Esophagus squamous epithelium (tissue), 5 donors: ENCODE measurements at places on chromosomes 6 and 20.

DNA sequence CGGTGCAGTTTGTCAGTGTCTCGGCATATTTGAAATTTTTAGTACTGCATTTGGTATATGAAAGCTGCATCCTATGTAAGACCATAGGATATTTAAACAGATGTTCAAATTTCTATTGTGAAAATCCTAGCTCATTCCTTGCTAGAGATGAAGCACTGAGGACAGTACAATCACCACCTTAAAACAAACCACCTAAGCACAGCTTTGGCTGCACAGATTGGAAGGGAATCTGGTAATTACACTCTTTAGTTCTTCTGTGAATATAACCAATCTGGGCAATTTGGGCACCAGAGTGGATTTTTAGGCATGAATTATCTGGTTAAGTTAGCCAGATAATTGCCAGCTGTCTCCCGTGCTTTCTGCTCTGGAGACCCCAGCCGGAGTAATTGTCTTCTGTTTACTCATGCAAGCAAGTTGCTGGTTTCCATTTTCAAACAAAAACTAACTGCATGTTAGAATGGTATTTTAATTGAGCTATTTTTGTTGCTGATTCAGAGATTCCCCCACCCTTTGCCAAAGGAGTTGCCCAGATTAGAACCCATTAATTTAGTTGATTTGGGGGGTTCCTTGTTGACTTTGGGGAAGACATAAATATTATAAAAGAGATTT is 36.9 kb downstream of the E2F3 start:
- DNase-seq: no peak
- no peaks in the 10 kb centered on the region for H3K4me1 ChIP-seq
- H3K36me3 ChIP-seq: no peaks in the 10 kb centered on the region

GRCh38 chr20:45052698-45053429 is 48.1 kb downstream of the KCNS1 start:
- no peak overlapping the region for H3K4me3 ChIP-seq
- no peaks in the 10 kb centered on the region for H3K36me3 ChIP-seq
- no peaks in the 10 kb centered on the region for H3K4me1 ChIP-seq
- H3K27ac ChIP-seq: no peak overlapping the region
- no peaks in the 10 kb centered on the region for H3K27me3 ChIP-seq

DNA sequence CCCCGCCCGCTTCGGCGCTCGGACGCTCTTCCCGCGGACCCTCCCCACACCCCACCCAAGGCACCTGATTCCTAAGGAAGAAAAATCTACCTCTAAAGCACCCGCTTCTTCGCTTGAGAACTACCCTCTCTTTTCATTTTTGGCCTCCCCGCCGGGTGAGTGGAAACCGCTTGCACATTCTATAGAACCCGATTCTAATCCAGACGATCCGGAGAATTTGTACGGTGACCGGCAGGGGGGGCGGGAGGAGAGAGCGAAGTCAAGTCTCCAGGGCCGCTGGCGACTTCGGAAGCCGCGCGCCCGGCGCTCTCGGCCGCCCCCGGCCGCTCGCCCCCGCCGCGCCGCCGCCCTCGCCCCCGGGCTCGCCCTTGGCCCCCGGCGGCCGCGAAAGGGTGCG is at the start of gene RBM24:
Gene RBM24, plus strand, starts transcription at position 262 of the 397 bp plus-strand sequence. CDS start 221 bp downstream, outside the sequence.
- H3K27me3 ChIP-seq: no peaks in the 10 kb centered on the region
- peaks cover 34% of the 10 kb centered on the region for H3K4me1 ChIP-seq

DNA sequence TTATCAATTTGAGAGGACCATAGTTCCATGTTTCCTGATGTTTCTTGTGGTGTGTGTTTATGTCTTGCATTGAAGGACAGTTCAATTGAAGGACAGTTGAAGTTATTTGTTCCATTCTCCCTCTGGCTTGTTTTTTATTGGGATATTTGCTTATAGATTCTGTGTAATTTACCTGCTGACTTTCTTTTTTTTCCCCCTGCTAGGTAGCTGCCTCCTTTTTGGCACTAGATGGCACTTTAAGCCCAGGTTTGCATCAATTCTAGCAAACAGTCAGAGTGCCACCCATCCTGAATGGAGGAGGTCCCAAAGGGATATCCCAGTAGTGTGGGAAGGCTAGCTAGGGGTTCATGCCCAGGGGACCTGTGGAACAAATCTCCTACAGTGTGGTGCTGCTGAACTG is 78.1 kb downstream of the CFAP61 start:
- DNase-seq: no peak
- H3K36me3 ChIP-seq: no peaks in the 10 kb centered on the region
- no peak overlapping the region for H3K4me3 ChIP-seq
- no peaks in the 10 kb centered on the region for H3K4me1 ChIP-seq
- no peak overlapping the region for H3K27ac ChIP-seq

DNA sequence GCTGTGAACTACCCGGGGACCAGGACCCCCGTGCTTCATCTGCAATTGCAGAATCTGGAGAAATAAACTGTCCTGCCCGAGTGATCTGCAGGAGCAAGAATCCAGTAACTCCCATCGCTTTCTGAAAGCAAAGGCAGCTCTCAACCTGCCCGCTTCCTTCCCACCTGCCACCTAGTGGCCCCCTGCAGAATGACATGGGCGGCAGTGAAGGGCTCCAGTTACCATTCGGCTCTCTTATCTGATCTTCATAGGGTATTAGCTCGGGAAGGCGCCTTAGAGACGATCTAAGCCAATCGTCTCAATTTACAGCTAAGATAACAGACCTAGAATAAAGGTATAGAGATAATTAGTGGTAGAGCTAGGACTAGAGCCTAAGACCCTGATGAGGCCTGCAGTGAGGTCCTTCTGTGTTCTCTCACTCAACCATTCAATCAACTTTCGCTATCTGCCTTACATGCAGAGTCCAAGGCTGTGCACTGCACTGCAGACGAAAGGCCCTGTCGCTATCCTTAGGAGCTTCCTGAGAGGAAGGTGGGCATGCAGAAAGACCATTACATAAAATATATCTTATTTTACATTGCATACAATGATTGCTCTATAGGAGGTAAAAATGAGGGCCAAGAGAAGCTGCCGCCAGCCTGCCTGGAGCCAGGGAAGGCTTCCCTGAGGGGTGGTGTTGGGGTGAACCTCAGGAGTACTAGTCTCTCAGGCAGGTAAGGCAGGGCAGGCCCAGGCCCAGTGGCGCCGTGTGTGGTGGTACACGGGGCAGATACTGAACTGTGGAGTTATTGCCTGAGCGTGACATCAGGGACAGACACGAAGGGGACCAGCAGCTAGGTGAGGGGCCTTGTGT is 7.1 kb upstream of the PSMG4 start:
- H3K36me3 ChIP-seq: no peaks in the 10 kb centered on the region
- peak; percentile 14 for DNase-seq
- H3K4me1 ChIP-seq: peaks cover 32% of the 10 kb centered on the region

DNA sequence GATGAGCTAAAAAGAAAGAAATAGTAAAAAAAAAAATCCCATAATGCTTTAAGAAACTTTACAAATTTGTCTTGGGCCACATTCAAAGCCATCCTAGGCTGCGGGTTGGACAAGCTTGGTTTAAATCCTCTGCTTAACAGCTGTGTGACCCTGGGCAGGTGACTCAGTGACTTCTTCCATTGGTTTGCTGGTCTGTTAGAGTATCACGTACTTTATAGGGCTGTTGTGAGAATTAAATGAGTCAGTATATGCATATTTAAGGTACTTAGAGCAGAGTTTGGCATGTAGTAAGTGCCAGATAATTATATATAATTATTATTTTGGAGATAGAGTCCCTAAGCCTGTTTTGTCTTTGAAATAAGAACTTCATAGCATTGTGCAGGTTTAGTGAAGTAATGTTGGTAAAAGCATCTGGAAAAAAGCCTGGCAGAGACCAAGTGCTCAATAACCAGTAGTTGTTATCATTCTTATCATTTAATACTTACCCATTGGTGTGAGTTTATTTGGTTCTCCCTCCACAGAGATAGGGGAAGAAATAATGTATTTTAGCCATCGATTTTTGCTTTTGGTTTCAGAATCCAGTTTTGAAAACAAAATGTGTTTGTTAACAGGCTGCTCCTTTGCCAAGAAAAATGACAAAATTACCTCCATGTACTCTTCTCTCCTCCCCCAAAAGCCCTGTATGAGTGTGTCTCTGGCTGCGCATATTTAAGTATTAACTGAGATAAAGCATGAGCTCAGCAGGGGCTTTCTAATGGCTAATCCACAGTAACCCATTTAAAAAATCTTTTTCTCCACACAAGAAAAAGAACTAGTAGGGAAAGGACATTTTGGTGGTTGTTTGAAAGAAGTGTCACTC is 67.2 kb downstream of the FOXO3 start:
- no peak overlapping the region for H3K27ac ChIP-seq
- H3K36me3 ChIP-seq: no peaks in the 10 kb centered on the region
- peaks cover 93% of the 10 kb centered on the region for H3K4me1 ChIP-seq
- no peak overlapping the region for H3K4me3 ChIP-seq
- H3K27me3 ChIP-seq: no peaks in the 10 kb centered on the region

DNA sequence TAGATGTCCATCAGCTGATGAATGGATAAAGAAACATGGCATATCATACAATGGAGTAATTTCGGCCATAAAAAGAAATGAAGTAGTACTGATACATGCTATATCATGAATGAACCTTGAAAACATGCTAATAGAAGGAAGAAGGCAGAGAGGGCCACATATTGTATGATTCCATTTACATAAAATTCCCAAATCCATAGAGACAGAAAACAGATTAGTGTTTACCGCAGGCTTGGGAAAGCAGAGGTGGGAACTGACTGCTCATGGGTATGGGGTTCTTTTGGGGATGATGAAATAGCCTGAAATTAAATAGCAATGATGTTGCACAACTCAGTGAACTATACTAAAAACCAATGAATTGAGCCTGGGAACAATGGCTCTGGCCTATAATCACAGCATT is 58.3 kb downstream of the SERAC1 start:
- H3K27me3 ChIP-seq: no peaks in the 10 kb centered on the region
- H3K4me3 ChIP-seq: no peak overlapping the region
- H3K36me3 ChIP-seq: no peaks in the 10 kb centered on the region
- DNase-seq: no peak

DNA sequence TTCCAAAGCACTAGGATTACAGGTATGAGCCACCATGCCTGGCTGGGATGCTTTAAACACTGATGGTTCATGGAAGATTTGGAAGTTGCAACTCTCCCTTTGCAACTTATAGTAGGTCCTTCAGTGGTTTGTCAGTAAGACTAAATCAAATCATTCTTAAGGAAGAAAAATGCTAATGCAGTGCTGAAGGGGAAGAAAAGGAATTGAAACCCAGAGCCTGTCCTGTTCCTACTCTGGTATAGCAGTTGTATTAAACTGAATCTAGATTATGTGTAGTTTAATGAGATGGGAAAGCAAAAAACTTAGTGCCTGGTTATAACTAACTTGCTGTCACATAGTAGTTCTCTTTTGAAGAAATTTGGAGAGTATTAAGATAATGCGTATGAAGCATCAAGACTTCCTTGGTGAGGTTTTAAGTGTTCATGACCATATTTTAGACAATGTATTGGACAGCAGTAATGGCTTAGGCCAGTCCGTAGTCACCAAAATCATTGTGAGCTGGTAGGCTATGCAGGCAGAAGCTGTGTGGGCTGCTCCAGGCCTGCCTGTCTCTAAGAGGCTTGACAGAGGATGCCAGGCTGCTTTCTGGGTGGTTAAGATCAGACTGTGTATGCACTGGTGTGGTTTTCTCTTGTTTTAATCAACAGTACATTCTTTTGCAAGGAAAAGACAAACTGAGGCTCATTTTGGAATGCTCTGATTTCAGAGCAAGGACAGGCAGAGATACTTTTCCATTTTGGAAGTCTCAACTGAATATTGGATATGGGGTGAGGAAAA is 14.0 kb downstream of the PAQR8 start:
- H3K27me3 ChIP-seq: no peaks in the 10 kb centered on the region
- H3K36me3 ChIP-seq: peaks cover 2% of the 10 kb centered on the region
- DNase-seq: no peak
- no peak overlapping the region for H3K4me3 ChIP-seq
- peaks cover 23% of the 10 kb centered on the region for H3K4me1 ChIP-seq
- no peak overlapping the region for H3K27ac ChIP-seq

- no peak overlapping the region for H3K27ac ChIP-seq
- no peak overlapping the region for H3K4me3 ChIP-seq
- no peaks in the 10 kb centered on the region for H3K27me3 ChIP-seq
Observed at GRCh38 chr6:45432977-45433376, 55.2 kb upstream of the SUPT3H start.

GRCh38 chr20:19758133-19758500 is at the start of gene RIN2:
RIN2 (plus strand) TSS chr20:19758258; CDS start chr20:19889602, 131,344 bp downstream.
- H3K27ac ChIP-seq: peak within 1 kb of the TSS; percentile 93
- peak within 1 kb of the TSS; percentile 89 for H3K4me3 ChIP-seq
- no peaks in the 10 kb centered on the region for H3K27me3 ChIP-seq
- DNase-seq: no peak
- H3K4me1 ChIP-seq: peaks cover 15% of the 10 kb centered on the region

DNA sequence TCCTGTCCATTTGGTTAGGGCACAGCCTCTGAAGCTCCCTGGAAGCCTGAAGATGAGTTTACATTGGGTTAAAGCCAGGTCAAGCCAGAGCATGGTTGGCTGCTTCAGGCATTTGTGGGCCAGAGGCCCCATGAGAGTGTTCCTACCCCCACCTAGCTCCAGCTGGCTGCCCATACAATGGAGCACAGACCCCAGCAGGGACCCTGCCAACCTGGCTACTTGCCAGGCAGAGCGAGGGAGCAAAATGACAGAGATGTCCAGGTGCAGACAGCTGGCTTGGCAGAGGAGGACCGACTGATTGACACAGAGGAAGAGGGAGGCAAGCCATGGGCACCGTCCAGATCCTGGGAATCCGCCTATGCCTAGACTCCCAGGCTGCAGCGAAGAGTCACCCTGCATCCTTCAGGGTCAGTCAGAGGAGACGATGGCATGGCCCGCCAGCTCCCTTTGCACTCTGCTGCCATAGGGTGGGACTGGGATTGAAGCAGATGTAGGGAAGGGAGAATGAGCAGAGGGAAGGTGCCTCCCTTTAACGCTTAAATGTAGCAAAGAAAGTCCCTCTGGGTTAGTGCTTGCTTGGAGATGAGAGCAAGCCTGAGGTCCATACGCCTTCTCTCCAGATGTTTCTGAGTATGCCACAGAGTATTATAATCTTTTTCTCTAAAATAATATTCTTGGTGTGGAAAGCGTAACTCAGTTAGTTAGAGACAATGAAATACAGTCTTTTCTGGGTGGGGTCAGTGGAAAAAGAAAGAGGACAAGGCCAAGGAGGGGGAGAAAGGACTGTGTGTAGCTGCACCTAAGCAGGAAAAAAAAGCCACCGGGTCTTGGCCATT is 77.6 kb upstream of the FYN start:
- no peak overlapping the region for H3K4me3 ChIP-seq
- no peaks in the 10 kb centered on the region for H3K27me3 ChIP-seq
- H3K27ac ChIP-seq: no peak overlapping the region
- no peaks in the 10 kb centered on the region for H3K36me3 ChIP-seq
- peaks cover 4% of the 10 kb centered on the region for H3K4me1 ChIP-seq

DNA sequence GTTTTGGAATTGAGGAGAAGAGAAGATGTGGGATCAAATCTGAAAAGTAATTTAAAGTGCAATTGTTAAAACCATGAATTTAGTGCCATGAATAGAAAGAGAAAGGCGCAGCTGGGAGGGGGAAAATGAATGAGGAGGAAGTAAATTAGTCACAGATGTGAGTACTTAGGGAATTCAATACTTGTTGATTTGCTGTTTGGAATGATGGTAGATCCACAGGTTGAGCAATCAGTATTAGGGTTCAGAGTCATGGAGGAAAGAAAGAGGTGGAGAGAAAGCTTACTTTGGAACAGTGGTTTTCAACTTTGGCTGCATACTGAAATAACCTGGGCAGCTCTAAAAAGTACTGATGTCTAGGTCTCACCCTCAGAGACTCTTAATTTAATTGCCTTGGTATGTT is 229.7 kb upstream of the ASCC3 start:
- H3K4me1 ChIP-seq: no peaks in the 10 kb centered on the region
- H3K36me3 ChIP-seq: no peaks in the 10 kb centered on the region
- H3K4me3 ChIP-seq: no peak overlapping the region
- DNase-seq: no peak
